ENCODE measurements at places on chromosomes 1 and 21.

GRCh38 chr21:26892151-26892550 is 46.9 kb upstream of the ADAMTS1 start:
- no peak overlapping the region for H3K4me3 ChIP-seq
- no peak overlapping the region for H3K27ac ChIP-seq
- no peaks in the 10 kb centered on the region for H3K27me3 ChIP-seq
- DNase-seq: no peak

DNA sequence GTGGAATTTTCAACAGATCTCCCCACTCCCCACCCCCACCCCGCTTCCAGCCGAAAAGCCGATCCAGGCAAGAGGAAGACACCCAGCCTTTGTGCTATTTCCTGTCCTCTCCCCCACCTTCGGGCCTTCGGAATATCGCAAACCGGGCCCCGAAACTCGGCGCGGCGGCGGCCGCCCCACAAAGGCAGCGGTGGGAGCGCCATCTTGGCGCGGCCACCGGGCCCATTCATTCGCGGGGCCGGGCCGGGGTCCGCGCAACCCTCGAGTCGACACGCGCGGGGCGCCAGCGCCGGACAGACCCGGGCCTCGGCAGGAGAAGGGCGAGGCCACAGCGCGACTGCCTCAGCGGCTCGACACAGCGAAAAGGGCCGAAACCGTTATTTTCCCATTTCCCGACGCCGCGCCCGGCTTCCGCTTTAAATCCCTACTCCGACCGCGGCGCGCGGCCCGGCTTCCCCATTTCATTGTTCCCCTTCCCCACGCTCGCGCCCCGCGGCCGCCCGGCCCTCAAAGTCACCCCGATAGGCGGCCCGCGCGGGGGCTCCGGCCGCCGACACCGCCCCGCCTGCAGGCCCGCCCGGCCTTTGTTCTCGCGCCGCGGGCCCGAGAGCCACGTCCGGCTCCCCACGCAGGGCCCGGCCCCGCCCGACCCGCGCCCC is 911 bp downstream of the GNB1 start:
- H3K36me3 ChIP-seq: no peaks in the 10 kb centered on the region
- DNase-seq: peak; percentile 55
- peak overlapping the region; percentile 81 for H3K4me3 ChIP-seq
- no peaks in the 10 kb centered on the region for H3K27me3 ChIP-seq

- no peak overlapping the region for H3K4me3 ChIP-seq
- no peak for DNase-seq
- H3K27ac ChIP-seq: peak overlapping the region; percentile 60
- peaks cover 49% of the 10 kb centered on the region for H3K4me1 ChIP-seq
These were observed 4.5 kb downstream of the PARP1 start for GRCh38 chr1:226403201-226404034.

- H3K27ac ChIP-seq: no peak overlapping the region
- no peak for DNase-seq
- no peaks in the 10 kb centered on the region for H3K36me3 ChIP-seq
- no peak overlapping the region for H3K4me3 ChIP-seq
- H3K27me3 ChIP-seq: no peaks in the 10 kb centered on the region
- no peaks in the 10 kb centered on the region for H3K4me1 ChIP-seq
These were observed 42.7 kb downstream of the TBX15 start for GRCh38 chr1:118945489-118945888.

DNA sequence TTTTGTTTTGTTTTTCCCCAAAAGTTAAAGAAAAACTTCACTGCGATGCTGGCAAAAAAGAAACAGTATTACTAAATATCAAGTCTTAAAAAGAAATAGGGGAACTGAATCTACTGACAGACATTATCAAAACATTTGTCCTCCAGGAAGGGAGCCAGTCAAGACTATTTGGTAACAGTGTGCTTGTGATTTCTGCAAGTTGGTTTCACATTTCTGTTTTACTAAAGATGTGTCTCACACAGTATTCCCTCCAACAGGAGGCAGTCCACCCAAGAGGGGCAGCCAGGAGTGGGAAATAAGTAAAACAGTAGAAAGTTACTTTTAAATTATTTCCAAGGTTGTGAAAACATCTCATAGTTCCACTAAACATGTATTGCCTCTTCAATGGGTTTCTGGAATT is 74.4 kb upstream of the SDC3 start:
- no peaks in the 10 kb centered on the region for H3K36me3 ChIP-seq
- H3K4me1 ChIP-seq: peaks cover 24% of the 10 kb centered on the region
- no peak overlapping the region for H3K27ac ChIP-seq
- no peak for DNase-seq
- H3K4me3 ChIP-seq: no peak overlapping the region
